ENCODE measurements at places on chromosomes 1 and 21.

DNA sequence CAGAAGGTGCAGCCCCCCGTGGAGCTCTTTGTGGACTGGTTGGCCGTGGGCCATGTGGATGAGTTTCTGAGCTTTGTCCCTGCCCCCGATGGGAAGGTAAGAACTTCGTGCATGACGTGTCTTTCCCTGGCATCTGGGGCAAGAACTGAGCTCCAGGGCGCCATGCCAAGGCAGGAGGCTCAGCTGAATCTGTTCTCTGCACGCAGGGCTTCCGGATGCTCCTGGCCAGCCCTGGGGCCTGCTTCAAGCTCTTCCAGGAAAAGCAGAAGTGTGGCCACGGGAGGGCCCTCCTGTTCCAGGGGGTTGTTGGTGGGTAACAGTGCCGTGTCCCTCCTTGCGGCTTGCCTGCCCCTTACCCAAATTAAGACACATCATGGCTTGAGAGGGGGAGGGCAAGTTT, 27.7 kb downstream of the PADI3 start:
- no peak for DNase-seq

GRCh38 chr1:82517586-82517985, 716.9 kb downstream of the ADGRL2 start:
- no peak for DNase-seq

GRCh38 chr1:53110370-53111072, 31.9 kb downstream of the SLC1A7 start:
- DNase-seq: no peak

- peak; percentile 1 for DNase-seq
Observed at GRCh38 chr1:66176012-66176715, 357.8 kb upstream of the SGIP1 start.

DNA sequence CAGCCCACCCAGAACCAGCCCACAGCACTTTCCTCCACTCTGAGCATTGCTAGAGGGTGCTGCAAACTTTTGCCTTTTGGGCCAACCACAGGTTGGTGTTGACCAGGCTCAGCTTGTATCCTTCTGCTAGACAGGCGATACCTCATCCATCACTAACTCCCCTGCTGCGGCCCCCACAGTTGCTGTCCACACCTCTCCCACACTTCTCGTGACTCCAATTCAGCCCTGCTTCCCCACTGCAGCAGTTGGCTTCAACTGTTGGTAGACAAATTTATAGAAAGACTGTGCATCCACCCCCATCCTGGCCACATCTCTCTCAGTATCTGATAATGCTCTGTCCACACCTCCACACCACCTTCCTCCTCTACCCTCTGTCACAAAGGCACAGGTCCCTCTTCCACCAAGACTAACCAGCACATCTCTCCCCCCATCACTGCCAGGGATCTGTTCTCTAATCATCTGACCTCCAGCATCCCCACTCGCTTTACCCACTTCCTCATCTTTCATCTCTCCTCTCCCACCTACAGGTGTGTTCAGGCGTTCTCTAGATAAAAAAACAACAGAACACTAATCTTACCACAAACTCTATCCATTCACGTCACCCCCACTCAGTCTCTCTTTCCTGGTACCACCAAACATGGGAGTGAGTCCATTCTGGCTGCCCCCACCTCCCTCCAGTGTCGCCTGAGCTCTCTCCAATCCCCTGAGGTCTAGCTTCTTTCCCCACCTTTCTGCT, 15.8 kb upstream of the SLC25A44 start:
- no peak for DNase-seq

DNA sequence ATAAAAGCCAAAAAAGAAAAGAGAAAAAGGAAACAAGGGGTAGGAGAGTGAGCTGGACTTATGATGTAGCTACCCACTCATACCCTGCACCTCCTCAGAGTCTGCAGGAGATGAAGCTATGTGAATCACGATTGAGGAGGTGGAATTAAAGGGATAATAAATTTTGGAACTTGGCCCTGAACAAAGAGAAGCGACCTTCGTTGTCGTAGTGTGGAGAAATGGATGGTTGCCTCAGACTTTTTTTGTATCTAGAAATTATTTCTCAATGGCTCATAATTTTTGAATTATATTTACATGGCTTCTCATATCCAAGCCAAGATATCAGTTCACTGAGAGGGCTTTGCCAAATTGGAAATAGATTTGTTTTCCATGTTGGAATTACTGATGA, 37.8 kb upstream of the SIPA1L2 start:
- no peak for DNase-seq

DNA sequence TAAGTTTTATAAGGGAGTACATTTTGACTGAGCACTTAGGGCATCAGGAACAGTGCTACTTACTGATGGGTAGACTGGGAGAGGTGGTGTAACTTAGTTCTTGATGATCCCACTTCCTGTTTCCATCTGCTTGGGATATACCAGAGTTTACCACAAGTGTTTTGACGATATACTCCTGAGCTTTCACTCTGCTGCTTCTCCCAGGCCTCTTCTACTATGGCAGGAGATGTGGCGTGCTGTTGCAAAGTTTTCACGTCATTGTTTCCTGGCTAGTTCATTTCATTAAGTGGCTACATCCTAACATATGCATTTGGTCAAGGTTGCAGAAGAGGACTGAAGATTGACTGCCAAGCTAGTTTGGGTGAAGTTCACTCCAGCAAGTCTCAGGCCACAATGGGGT, 41.3 kb upstream of the LAMC2 start:
- DNase-seq: no peak

DNA sequence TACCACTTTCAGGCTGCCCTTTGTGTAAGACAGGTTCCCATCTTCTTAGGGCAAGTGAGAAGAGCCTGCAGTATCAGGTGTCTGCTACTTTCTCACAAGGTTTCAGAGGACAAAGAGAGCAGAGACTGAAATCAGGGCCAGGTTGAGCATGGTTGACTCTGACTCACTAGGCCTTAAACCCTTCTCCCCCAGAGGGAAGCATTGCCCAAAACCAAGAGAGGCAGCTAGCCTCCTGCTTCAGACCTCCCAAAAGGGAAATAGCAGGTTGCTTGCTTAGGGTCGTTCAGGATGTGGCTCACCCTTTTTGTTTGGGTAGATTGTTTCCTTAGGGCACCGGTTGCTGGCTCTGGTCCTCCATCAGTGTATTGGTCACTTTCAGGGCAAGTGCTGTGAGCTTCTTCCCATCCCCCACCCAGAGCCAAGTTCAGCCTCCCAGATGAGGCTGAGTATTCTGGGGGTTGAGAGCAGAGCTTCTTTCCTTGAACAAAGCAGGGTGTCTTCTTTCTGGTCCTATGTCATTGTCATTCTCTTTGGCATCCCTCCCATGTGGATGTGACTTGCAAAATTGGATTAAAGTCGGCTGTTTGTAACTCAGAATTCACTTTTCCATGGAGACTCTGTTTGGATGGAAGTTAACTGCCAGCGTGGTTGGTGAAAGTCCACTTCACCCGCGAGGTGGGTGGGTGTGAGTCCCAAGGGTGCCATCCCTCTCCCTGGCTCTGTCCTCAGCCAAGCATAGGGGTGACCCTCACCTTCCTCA, 55.5 kb upstream of the GALNT2 start:
- DNase-seq: no peak

DNA sequence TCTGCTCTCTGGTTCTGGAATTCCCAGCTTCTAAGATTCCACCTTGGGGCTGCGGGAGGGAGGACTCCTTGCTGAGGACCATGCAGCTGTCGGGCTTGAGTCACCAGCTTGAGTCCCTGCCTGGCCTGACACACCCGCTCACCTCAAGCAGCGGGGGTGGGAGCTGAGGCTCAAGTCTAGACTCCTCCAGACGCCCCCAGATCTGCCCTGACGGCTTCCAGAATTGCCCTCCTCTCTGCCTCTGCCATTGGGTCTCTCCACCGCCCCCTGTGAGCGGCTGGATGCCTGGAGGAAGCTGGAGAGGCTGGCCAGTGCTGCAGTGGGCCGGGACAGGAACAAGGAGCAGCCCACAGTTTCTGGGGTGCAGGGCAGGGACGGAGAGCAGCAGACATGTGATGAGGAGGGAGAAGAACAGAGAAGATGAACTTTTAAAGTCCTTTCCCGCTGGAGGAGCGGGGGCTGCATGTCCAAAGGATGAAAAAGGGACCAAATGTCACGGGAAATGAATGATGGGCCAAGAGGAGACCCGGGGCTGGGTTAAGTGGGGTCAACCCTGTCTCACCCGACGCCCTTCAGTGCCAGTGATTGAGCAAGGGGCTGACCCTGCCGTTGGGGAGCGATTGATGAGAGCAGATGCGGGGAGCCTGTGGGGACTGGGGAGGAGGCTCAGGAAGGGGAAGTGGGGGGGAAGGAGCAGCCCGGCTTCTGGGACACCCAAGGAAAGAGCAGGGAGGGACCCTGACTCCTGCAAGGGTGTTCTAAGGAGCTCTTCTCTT, 13.5 kb downstream of the CRABP2 start:
- DNase-seq: no peak

GRCh38 chr1:164875518-164875917, 316.5 kb downstream of the PBX1 start:
- no peak for DNase-seq

GRCh38 chr21:42556960-42557359, 43.3 kb downstream of the SLC37A1 start:
- DNase-seq: no peak

DNA sequence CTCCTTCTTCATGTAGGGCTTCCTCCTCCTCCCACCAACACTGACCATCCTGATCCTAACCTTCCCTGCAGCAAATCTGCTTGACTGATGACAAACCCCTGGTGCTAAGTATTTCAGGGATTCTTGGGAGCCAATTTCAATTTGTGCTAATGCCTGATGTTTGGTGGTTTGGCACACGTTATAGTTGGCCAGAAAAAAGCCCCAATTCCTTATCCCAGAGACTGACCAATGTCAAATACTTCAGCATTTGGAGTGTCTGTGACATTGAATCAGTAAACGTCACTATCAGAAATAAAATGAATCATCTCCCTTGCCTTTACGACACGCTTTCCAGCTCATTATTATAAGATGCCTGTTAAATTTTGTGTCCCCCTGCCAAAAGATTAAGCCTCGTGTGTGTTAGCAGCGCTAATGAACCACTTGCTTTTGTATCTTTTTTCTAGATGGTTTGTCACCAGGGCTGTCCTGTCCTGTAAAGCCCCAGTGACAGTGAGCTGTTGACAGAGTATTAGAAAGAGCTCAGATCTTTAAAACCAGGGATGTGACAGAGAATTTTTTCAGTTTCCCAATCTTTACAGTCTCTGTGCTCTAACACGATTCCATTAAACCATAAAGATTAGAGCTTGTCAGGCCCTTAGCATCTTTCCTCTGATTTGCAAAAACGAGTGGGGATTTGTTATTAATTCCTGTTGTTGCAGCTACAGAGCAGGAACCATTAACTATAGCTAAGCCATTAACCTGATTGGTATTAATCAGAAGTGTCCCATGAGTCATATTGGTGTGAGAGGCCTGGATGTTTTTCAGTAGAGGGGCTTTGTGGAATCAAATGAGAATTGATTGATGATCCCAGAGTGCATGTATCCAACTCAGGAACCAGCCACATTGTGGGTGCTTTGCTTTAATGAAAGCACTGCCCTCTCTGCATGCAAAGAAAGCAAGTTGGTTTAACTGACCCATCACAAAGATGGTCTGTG, 665.1 kb upstream of the PLXNA2 start:
- no peak for DNase-seq

All from non-pigmented ciliary epithelial cell (primary cell).